ENCODE measurements at places on chromosomes 5 and 9.

DNA sequence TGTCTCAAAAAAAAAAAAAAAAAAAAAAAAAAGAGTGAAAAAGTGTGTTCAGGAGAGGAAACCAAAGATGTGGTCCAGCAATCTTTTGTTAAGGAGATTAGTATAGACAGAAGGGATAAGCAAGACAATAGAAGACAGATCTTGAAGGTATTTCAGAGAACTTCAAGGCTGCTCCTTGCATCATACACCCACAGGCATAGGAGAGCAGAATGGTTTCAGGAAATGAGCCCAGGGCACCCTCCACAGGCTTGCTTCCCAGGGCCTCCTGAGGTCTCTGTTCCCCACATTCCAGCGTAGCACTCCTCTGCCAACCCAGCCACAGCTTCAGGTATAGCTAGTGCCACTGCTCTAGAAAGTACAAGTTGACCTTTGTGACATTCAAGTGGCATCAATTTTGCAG is 65.8 kb downstream of the FSTL4 start:
- no peak for DNase-seq

- DNase-seq: no peak
Observed at GRCh38 chr5:61887271-61887670, 418.7 kb upstream of the KIF2A start.

GRCh38 chr9:84570482-84571154 is 98.9 kb upstream of the NTRK2 start:
- no peak for DNase-seq

- DNase-seq: no peak
Observed at GRCh38 chr9:92512622-92513021, 23.2 kb downstream of the ECM2 start.

GRCh38 chr9:113715086-113715485 is 161.0 kb upstream of the ZNF618 start:
- DNase-seq: no peak

DNA sequence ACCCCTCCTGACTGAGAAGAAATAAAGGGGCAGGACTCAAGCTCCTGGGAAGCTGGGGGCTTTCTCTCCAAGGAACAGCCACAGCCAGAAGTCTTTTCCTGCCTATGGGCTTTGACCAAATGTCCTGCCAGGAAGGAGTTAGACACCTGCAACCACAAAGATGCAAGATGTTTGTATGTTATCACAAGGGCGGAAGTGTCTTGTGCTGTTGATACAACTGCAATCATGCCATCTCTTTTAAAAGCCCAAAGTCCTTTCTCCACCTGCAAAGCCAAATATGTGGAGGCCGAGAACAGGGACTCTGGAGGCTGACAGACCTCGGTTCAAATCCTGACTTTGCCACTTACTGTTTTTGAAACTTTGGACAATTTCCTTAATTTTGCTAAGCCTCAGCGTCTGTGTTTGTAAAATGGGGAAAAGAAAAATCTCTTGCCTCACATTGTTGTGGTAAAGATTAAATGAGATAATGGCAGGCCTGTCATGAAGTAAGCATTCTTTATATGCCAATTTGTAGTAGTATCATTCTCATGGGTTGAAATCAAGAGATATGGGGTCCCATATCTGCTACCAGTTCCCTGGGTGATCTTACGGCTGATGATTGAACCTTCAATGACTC is 17.0 kb downstream of the HRH2 start:
- no peak for DNase-seq

DNA sequence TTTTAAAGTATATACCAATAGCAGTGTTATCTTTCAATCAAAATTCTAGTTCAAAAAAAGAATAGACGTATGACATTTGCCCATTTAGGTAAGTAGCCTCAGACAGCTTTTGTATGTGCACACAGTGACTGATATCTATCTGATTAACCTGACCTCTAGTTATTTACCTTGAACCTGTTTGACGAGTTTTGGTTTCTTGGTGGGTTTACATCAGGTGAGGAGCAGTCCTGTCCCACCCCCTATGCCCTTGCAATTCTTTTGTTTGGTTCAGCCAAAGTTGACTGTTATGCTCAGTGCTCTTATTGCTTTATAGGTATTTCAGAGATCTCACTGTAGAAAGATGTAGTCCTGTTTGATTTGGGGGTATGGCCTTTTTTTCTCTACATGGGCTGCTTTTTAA is 147.2 kb downstream of the ISOC1 start:
- DNase-seq: no peak

DNA sequence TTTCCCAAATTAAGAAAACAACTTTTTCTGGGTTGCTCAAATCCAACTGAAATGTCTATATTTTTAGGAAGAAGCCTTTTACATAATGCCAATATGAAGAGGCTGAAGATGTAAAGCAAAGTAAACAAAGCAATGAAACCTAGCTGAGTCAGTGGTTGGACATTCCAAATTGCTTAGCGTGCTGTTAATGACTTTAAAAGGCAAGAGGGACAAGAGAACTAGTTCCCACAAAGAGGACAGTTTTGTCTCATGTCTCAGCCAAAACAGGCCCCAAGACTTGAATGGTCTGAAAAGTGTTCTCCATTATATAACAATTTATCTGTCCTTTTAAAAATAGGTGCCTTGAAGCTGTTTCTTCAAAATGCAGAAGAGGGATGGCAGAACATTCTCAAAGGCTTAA is 407.0 kb downstream of the ENC1 start:
- no peak for DNase-seq

GRCh38 chr5:151522226-151522625 is 68.9 kb downstream of the FAT2 start:
- DNase-seq: no peak

DNA sequence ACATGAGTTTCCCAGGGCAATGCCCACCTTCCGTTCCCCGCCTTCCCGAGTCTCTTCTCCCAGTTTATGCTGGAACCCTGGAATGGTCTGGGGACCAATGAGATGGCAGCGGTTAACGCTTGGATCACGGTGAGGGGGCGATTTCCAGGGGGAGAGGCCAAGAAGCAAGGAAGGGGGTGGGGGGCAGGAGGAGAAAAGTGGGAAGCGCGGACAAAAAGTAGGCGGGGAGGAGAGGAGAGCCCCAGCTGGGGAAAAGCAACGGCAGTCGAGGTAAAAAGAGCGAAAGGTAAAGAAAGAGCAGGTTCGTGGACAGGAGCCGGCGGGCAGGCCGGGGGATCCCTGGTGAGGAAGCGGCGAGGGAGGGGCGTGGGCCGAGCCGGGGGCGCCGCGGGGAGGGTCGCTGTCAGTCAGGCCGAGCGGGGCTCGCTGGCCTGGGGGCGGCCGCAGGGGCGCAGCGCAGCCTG is 508 bp upstream of the SNCAIP start:
- no peak for DNase-seq

Data from stimulated activated CD4-positive, alpha-beta T cell treated with anti-CD3 and anti-CD28 coated beads, Interleukin-15, amount 100 ng/mL, for 1 hour (primary cell).